NCI-H510A (cell line): ENCODE measurements at places on chromosomes 4 and X.

GRCh38 chr4:10196191-10196590, 79.6 kb upstream of the WDR1 start:
- DNase-seq: no peak

GRCh38 chrX:106415276-106415895, 196.4 kb upstream of the RADX start:
- DNase-seq: no peak

DNA sequence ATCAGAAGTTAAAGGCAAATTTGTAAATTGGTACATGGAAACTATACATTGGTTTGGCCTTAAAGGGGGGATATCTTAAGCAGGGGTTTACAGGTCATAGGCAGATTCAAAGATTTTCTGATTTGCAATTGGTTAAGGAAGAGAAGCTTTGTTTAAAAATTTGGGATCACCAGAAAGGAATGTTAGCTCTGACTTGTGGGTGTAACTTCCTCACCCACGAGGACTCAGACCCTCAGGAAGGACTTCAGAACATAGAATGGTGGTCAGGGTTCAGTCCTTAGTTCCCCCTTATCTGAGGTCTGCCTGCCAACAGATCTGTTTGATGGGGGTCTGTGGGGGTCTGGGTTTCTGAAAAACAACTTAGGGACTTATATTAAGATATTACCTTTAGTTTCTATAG, 427.4 kb upstream of the DIPK2B start:
- DNase-seq: no peak

DNA sequence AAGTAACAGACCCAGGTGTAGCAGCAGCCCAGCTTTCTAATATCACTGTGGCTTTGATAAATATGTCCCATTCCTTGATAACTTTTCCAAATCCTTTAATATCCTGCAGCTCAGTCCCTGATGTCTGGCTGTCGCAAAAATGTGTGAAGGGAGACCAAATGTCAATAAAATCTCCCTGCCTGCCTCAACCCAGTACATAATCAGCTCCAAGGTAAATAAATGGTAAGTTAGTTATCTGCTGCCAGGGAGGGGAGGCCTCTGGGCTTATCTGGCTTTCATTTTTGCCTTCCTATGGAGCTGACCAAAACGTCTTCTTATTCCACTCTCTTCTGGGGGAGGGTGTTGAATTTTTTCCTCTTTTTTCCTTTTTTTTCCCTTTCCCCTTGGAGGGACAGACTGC, 630.6 kb downstream of the MID1IP1 start:
- no peak for DNase-seq

DNA sequence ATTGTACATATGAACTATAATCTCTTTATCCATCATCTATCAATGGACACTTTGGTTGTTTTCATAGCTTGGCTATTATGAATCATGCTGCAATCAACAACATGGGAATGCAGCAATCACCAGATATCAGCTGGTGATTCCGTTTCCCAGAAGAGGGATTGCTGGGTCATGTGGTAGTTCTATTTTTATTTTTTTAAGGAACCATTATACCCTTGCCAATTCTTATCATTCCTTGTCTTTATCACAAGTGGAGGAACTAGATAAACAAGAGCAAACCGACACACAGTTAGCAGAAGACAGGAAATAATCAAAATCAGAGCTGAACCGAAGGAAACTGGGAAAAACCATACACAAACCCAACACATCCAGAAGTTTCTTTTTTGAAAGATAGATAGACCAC, 14.5 kb upstream of the LNX1 start:
- DNase-seq: no peak

- peak; percentile 20 for DNase-seq
Measured at GRCh38 chr4:9762823-9763475, 18.5 kb upstream of the DRD5 start.

DNA sequence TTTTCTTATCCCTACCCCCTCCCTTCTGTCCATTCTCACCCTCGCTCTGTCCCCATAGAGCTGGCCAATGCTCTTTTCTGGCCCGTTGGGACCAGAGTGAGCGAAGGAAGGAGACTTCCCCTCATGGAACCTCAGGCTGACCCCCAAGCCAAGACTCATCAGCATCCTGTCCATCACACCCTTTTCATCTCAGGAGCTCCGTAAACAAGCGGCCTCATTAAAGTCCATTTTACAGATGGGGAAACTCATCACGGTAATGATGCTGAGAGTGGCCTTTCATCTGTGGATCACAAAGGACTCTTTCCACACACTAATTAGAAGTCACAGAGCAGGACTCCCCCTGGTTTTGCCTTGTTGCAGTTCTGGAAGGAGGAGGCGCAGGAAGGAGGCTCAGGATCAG, 67.4 kb upstream of the SLC34A2 start:
- no peak for DNase-seq

- no peak for DNase-seq
Measured at GRCh38 chr4:56535915-56536314, 30.3 kb downstream of the ARL9 start.
